ENCODE measurements at places on chromosomes 5 and 9.

- no peak for DNase-seq
Observed at GRCh38 chr9:9670454-9670853, 942.3 kb downstream of the PTPRD start.

- DNase-seq, result no peak
Observed at GRCh38 chr9:27385606-27386322, 88.8 kb upstream of the EQTN start.

DNA sequence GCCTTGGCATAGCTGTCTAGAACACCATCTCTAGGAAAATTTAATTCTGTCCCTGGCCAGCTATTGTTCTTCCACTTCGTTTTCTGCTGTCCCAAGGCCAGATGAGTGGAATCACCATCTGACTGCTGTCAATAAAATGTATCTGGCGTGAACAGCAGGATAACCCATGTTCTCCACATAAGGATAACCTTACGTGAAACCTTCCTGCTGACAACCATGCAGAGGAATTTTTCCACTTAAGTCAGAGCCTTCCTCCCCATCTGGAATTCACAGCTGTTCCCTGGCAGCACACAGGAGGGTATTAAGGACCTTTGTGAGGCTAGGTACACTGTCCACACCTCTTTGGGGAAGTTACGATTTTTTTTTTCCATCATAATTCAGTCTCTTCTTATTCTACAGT, 28.6 kb downstream of the RNF44 start:
- DNase-seq, result no peak

DNA sequence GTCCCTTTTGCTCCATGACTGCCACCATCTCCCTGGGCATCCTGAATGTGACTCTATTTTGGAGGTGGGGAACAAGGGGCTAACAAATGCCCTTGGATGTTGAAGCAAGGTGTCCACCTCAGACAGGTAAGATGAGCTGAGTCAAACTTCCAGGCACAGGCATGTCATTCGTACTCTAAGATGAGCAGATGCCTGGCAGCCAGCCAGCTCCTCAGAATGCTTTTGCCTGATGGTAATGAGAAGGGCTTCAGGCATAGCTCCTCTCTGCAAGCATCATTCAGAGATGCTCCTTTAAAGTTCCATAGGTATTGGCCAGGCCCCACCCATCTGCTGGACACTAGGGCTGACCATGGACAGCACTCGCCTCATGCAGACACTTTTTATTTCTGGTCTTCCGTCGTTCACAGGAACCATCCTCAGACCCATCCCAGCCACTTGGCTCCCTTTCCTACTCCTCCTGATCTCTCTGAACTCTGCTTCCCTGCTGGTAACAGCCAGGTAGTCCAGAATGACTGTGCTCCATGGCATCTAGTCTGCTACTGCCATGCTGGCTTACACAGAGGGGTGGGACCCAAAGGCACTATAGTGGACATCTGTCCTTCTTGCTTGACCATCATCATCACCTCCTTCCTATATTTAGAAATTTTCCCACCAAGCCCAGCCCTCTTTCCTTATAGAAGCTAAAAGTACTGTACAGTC, 118.8 kb downstream of the GLIS3 start:
- DNase-seq, result no peak

GRCh38 chr5:159712672-159713071, 203.6 kb upstream of the ADRA1B start:
- DNase-seq, result no peak

DNA sequence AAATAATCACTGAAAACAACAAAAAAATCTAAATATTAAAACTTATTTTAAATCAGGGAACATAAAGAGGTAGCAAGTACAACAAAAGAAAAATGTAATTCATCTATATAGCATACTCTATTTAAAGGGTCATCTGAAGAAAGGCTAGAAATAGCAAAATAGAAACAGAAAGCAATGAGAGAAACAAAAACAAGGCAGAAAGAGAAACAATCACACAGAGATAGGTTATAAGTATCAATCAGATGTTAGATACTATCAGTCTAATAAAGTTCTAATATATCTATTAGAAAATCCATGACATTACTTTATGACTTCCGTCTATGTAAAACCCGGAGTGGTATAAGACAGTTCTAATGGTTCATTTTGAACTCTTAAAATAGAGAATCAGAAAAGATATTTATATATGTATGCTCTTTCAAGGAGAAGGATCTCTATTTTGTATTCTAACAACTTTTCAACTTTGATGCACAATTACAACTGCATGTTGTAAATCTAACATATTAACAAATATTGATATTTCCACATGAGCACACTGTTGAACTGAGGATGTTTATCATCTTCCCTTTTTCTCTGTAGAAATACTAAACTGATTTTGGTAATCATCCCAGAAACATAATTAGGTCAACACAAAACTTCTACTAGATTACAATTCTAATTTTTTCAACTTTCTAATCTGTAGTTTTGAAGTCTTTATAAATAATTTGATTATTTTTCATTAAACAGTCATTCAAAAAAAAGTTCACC, 15.8 kb downstream of the RICTOR start:
- DNase-seq, result no peak

DNA sequence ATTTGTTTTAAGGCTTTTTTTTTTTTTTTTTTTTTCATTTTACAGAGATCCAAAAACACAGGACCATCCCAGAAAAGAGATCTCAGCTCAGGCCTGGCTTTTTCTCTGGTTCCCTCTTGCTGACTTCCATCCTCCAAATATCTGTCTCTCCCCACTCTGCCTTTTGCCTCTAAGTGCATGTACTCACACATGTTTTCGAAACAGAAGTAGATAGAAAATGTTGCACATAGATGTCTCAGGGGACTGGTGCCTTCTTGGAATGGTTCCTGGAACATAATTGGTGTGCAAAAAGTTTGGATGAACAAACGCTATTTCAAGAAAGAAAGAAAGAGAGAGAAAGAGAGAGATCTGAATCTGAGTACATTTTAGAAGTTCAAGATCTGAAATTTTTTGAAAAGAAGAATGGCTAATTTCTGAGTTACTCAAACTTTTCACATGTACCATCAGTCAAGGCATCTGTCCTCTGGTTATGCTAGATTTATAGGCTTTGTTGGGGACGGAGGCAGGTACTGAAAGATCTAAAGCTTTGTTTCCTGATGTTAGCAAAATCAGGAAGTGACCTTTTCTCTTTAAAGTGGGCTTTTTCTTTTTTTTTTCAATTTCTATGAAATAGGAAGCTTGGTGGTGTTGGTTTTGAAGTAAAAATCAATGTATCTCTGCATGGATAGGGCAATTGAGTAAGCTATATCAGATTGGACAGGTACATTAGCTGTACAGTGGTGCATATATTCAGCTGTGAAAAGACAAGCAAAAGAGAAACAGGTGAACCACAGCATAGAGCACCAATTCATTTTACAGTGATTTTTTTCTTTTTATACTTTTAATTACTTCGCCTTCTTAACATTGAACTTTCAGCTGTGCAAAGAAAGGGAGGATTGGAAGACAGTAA, 8.5 kb upstream of the TNFSF8 start:
- DNase-seq, result no peak

DNA sequence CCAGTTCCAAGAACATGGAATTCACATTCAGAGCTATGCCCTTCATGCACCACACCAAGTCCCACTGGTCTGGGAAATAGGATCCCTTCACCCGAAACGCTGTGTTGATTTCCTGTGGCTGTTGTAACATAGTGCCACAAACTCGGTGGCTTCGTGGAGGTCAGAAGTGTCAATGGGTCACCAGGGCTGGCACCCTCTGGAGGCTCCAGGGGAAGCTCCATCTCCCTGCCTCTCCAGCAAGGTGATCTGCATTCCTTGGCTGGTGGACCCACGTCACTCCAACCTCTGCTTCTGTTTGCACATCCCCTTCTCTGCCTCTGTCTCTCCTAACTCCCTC, 28.9 kb upstream of the ALDH1B1 start:
- DNase-seq, result no peak

- DNase-seq, result no peak
Observed at GRCh38 chr9:18888290-18888689, 144.7 kb downstream of the SAXO1 start.

GRCh38 chr5:109196087-109196822, 213.5 kb downstream of the PJA2 start:
- no peak for DNase-seq

DNA sequence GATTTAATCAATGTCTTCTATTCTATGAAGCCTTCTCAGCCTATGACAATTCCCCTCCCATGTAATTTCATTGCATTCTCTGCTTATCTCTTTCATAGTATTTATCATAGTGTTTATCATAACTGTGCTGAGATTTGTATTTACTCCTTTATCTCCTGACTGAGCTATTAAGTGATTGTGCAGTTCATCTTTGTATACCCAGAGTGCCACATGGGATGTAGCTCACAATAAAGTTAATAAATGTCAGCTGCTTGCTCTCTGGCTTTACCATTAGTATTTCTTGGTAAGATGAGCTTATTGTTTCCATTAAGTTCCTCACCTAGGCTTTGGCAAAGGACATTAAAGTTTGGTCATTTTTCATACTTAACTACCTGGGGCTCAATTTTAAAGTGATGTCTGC, 275.1 kb upstream of the MPDZ start:
- no peak for DNase-seq

GRCh38 chr9:130129432-130130061, 42.7 kb upstream of the NCS1 start:
- DNase-seq, result no peak

GRCh38 chr5:99020698-99021048, 91.9 kb upstream of the CHD1 start:
- DNase-seq, result no peak

GRCh38 chr9:76216161-76216649, 178.0 kb downstream of the RFK start:
- no peak for DNase-seq

DNA sequence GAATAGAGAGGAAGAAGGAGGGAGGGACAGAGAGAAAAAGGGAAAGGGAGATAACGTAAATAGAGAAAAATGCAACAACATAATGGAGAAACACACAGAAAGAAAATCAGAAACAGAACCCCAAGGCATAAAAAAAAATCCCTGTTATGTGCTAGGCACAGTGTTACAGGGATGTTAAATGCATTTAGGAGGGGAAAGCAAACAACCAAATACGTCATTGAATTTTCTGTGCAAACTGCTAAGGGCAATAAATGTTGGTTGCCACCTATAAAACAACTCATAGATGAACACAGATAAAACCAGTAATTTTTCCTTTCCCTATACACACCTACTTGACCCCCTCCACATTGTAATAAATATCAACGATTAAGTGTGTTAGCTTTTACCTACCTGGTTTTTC, 51.3 kb upstream of the ASTN2 start:
- no peak for DNase-seq

DNA sequence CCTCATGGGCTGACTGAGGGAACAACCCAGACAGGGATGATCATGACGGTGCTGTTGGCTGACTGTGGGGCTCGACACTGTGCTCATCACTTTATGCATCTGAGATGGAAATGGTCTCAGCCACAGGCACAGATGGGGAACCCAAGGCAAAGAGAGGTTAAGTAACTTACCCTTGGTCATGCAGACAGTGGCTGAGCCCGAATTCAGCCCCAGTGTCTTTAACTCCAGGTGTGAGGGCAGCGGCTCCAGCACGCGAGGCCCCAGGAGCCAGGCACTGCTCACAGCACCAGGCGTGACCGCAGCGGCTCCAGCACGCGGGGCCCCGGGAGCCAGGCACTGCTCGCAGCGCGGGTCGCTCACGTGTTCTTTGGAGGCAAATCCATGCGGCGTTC, 45.3 kb upstream of the FCN1 start:
- DNase-seq, result no peak

DNA sequence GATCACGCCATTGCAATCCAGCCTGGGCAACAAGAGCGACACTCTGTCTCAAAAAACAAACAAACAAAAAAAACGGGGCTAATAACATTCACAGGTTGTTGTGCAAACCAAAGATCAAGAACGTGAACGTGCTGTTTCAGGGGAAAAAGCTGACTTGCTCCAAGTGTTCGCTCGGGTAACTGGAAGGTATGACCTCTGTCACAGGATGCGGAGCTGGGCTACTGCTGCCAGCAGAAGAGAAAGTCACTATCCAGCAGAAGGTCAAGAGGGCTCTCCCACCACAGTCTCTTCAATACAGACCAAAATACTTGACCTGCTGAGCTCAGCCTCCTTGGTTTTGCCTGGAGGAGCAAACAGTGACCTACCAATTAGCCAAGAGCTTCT, 59.7 kb downstream of the ABCA1 start:
- no peak for DNase-seq

DNA sequence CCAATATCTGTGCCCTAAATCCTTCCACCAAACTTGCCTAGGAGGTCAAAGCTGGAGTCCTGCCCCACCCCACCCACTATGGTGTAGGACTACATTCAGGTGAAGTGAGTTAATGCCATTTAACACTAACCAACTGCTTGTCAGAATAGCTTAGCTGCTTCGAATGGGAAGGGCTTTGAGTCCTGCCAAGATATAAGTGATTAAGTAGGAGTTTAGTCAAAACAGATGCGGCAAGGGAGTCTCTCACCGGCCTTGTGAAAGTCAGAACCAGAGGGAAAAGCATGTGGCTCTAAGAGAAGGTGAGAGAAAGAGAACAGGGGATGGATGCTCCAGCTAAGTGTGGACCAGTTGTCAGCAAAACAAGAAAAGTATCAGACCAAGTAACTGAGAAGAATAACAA, 132.6 kb downstream of the SPOCK1 start:
- DNase-seq, result no peak

- no peak for DNase-seq
Observed at GRCh38 chr5:95643152-95643551, 3.4 kb upstream of the RFESD start.

DNA sequence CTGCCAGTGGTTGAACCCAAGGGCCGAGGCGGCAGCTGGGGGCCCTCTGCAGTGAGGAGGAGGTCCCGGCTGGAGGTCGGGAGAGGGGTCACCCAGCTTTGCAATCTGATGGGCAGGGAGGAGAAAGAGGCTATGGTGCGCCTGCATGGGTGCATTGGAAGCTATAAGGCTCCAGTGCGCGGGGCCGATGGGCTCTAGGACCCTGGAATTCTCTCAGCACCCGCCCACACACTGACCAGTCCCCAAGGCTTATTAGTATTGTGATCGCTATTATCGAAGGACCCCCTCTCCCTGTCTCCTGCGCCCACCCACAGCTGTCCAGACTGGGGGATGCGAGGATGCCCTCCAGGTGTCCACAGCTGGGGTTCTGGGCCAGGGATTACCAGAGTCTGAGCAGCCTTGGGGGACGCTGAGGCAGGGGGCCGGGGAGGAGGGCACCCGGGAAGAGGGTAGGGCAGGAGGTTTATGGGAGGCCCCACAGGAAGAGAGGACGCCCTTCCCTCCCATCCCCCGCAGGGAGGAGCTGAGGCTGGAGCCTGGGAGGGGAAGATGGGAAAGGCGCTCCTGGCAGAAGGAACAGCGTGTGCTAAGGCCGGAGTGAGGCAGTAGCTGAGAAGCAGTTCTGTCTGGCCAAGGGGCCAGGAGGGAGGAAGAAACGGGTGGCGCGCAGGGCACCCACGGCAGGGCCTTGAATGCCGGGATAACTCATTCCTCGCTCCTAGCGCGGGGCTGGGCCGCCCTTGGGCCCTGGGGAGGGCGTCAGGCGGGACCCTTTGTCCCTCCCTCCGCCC, 24.2 kb downstream of the C9orf50 start:
- DNase-seq, result no peak

DNA sequence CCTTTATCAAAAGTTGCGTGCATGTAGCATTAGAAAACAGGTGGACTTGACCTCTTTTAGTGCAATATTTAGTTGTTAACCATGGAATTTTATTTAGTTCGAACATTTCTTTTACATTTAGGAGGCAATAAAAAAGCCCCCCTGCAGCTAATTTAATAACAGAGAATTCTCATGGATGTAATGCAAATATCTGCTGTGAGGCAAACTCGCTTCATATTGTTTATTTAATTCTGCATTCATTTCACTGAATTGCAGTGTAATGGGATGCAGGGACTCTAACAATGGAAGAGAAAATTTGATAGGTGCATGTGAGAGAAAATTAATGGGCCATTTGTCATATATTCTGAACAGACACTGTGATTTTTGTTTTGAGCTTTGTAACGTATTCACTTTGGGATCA, 205.1 kb upstream of the CHD1 start:
- DNase-seq, result no peak

Measured in muscle of arm (tissue), 14 donors.